ENCODE measurements at places on chromosomes 11 and 22.

GRCh38 chr11:23509023-23509422 is 648.7 kb upstream of the CCDC179 start:
- no peak for DNase-seq

DNA sequence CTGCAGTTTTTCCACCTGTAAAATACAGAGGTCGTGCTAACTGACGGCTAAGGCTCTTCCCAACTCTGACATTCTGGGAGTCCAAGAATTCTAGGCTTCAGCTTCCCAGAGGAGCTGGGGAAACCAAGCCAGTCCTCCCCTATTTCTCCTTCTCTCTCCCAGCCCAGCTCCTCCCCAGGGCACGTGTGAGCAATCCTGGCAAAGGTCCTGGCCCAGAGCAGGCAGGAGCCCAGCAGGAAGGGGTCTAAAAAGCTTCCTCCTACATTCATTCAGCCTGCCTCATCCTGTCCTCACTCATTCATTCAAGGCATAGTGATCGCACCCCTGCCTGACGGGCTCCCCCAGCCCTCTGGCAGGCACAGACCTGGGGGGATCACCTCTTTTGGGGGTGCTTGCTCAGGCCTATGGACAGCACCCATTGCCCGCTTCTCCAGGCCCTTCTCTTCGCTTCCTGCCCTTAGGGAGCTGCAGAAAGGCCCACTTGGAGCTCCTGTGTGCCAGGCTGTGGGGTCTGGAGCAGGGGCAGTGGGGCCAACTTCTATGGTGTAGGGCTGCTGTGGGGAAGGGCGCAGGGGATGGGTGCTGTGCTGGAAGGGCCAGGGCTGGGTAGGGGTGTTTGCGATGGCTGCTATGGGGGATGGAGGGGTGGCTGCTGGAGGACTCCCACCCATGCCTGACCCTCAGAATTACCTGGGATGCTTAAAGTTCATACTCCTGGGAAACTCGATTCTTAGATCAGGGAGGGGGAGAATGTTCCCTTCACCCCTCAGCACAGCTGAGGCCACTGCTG is 9.8 kb downstream of the KCNC1 start:
- DNase-seq, result no peak

DNA sequence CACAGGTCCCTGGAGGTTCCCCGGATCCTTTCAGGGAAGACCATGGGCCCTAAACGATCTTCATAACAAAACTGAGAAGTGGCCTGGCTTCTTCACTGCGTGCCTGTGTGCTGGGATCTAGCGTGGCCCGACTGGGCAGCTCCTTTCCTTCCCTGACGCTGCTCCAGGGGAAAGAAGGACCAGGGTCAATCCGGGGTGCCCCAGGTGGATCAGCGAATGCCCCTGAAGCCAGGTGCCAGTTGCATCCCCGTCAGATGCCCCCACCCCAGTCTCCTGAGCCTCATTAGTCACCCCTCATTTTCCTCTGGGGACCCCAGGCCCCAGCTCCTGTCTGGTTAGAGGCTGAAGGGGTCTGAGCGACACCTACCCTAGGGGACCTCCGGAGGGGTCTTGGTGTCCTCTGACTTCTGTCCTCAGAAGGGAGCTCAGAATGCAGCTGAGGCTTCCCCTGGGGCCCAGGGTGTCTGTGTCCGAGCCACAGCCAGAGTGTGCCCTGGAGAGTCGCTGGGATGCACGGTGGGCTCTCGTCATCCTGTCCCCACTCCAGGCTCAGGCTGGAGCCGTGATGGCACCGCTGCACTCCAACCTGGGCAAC is 18.7 kb upstream of the MUC6 start:
- no peak for DNase-seq

DNA sequence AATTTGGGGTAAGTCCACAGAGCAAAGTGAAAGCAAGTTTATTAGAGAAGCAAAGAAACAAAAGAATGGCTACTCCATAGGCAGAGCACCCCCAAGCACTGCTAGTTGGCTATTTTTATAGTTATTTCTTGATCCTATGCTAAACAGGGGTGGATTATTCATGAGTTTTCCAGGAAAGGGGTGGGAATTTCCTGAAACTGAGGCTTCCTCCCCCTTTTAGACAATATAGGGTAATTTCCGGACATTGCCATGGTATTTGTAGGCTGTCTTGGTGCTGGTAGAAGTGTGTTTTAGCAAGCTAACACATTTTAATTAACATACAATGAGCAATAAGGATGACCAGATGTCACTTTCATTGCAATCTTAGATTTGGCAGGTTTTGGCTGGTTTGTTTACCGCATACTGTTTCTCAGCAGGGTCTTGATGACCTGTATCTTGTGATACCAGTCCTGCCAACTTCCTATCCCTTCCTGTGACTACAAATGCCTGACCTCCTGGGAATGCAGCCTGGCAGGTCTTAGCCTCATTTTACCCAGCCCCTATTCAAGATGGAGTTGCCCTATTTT is 937 bp upstream of the C1QTNF6 start:
- no peak for DNase-seq
